Adrenal gland (tissue), 19 donors: ENCODE measurements at places on chromosomes 1 and 21. TPM values are rescaled to one million over a fixed set of nuclear protein-coding genes. Genes with fewer than 3 reads are reported as not detected.

GRCh38 chr1:189866606-189867005 is 611.1 kb downstream of the BRINP3 start:
- no peaks in the 10 kb centered on the region for H3K4me1 ChIP-seq
- no peaks in the 10 kb centered on the region for H3K36me3 ChIP-seq
- H3K27ac ChIP-seq, result no peak overlapping the region
- no peaks in the 10 kb centered on the region for H3K27me3 ChIP-seq

DNA sequence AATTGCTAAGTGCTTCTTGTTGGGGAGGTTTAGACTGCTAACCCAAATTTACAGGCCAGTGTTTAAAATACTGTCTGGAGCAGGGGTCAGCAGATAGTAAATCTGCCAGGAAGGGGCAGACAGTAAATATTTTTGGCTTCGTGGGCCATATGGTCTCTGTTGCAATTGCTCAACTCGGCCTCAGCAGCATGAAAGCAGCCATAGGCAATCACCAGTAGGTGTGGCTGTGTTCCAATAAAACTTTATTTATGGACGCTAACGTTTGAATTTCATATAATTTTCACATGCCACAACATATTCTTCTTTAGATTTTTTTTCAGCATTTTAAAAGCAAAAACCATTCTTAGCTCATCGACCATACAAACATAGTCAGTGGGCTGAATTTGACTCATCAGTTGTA is 172.7 kb downstream of the BRINP2 start:
- no peaks in the 10 kb centered on the region for H3K27me3 ChIP-seq
- H3K4me1 ChIP-seq, result no peaks in the 10 kb centered on the region
- DNase-seq, result no peak
- H3K36me3 ChIP-seq, result no peaks in the 10 kb centered on the region
- H3K27ac ChIP-seq, result no peak overlapping the region
- no peak overlapping the region for H3K4me3 ChIP-seq

DNA sequence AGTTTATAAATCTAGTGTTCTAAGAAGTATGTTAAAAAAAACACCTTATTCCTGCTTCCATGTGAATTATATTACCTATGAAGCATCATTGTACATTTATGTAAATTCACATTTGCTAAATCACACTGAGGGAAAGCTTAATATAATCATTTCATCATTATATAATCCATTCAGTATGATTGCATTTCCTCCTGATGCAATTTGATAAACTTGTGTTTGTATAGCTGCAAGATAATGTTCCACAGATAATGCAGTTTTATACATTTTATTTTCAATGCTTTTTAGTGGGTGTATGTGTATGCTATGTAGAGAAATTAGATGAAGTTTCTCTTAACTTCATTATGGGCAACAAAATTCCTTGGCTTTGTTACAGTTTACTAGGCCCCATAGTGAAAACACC is 79.6 kb downstream of the HS2ST1 start:
- H3K27me3 ChIP-seq, result no peaks in the 10 kb centered on the region
- DNase-seq, result no peak
- H3K36me3 ChIP-seq, result no peaks in the 10 kb centered on the region

GRCh38 chr1:246107516-246108277 is 399.4 kb downstream of the SMYD3 start:
- no peaks in the 10 kb centered on the region for H3K36me3 ChIP-seq
- no peak for DNase-seq
- no peak overlapping the region for H3K27ac ChIP-seq
- no peaks in the 10 kb centered on the region for H3K27me3 ChIP-seq

AADACL4 gene
- not detected for total RNA-seq
